ENCODE measurements at places on chromosomes 3 and 15.

GRCh38 chr15:66703540-66703941 lies 1.5 kb downstream of the SMAD6 start:
- no peak for DNase-seq

DNA sequence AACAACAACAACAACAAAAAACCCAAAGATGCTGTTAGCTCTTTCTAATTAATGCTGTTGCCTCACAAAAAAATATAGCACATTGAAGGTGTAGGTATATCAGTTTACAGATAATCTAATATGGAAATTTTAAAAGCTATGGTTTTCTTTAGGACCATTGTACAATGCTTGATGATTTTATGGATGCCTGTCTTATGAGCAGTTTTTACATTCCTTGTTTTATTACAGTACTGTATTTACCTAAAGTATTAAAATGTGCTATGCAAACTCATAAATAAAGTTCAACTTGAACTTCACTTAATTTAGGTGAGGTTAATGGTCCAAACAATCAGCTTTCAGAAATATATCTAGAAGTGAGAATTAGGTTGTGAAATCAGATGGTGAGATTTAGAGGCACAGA lies 212.2 kb upstream of the GOLIM4 start:
- no peak for DNase-seq

DNA sequence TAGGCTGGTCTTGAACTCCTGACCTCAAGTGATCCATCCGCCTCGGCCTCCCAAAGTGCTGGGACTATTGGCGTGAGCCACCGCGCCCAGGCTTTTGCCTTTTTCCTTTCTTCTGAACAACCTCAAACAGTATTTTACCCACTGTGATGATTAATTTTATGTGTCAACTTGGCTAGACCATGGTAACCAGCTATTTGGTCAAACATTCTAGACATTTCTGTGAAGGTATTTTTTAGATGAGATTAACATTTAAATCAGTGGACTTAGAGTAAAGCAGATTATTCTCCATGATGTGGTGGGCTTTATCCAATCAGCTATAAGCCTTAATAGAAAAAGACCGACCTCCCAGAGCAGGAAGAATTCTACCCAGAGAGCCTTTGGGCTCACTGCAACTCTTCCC lies 6.0 kb downstream of the SPATA12 start:
- DNase-seq: no peak

GRCh38 chr3:74771401-74771800 lies 156.9 kb upstream of the CNTN3 start:
- no peak for DNase-seq

DNA sequence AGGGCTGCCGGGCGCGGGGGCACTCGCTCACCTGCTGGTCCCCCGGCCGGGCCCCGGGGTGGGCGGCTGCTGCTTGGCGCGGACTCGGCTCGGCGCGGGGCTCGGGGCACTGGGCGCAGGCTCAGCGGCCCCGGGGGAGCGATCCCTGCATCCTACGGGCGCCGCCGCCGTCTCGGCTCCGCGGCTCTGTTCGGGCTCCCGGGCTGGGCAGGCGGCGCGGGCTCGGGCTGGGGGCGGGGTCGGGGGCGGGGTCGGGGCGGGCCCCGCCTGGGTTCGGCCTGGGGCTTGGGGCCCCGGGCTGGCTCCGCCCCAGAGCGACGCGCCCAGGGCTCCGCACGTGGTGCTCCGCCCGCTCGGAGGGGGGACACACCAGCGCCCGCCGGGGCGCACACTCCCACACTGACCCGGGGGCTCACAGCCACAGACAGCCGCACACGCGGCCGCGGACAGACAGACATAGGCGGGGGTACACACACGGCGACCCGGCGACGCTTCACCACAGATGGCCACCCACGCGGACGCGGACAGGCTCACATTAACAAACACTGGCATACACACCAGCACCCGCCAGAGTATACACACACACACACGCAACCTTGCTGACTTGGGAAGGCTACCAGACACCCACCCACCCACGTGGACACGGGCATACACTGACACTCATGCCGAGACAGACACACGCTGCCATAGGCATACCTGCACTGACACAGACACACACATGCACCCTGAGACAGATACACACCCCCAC lies at the start of gene SCN5A:
SCN5A (minus strand) TSS at position 188 of the 748 bp plus-strand sequence. CDS start 16,380 bp downstream, outside the sequence.
- no peak for DNase-seq

DNA sequence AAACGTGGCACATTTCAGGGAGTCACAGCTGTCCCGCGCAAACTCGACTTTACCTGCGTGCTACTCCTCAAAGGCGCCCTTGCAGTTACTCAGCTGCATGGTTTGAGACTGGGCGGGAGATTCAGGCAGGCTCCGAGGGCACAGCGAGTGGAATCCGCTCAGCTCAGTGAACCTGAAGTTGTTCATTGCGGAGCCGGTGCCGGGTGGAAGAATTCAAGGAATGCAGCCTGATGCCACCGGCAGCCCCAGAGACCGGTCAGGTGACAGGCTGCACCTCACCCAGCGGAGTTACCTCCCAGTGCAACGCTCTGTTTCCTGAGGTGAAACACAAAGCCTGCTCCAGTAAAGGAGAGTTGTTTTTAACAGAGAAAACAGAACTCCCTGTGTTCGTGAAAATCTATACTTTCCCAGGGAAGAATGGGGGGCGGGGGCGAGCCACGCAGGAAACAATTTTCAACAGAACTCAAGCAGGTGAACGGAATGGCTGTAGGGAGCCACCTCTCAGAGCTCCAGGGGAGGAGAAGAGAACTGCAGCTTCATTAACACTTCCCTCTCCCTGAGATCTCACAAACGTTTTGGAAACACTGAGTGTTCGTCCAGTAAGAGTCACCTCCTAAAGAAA lies 3.8 kb downstream of the VEPH1 start:
- DNase-seq: peak; percentile 70

DNA sequence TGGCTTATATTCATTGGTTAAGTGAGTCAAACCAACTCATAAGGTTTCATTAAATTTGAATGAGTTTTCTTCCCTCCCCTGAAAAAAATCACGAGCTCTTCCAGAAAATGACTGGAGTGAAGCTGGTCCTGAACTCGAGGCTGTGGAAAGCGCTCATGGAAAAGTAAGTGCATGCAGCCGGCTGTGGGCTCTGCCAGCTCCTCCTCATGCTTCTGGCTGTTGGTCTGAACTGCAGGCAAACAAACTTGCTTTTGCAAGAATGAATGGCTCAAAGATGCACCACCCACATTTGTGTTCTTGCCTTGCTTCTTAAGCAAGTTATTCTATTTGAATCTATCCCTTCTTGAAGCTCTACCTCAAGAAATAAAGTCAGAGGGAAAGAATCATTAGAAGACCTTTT lies 6.2 kb downstream of the ETV5 start:
- DNase-seq: peak; percentile 29

Measured in cerebellar cortex (tissue), 1 donor.